GM10248 (cell line): ENCODE measurements at places on chromosomes 7 and 10.

DNA sequence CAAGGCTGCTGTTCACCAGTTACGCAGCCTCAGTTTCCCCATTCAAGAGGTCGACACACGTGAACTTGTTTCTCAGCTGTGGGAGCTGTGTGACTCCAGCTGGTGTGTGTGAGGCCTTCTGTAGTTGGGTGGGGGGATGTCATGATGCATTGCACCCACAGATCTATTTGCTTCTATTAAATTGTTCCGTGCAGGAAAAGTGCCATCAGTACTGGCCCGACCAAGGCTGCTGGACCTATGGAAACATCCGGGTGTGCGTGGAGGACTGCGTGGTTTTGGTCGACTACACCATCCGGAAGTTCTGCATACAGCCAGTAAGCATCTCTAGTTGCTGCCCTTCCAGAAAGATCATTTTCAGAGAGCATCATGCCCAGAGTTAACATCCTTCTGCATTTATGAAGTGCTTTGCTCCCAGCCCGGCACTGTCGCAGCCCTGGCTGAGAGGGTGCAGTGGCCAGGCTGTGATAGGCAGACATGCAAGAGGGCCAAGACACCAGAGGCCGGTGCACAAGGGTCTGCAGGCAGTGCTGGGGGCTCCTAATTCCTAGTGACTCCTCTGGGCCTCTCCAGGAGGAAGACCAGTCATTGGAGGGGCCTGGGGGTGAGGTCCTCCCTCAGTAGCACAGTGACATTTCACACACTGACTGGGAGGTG, 60.2 kb downstream of the MKI67 start:
- DNase-seq, result no peak

DNA sequence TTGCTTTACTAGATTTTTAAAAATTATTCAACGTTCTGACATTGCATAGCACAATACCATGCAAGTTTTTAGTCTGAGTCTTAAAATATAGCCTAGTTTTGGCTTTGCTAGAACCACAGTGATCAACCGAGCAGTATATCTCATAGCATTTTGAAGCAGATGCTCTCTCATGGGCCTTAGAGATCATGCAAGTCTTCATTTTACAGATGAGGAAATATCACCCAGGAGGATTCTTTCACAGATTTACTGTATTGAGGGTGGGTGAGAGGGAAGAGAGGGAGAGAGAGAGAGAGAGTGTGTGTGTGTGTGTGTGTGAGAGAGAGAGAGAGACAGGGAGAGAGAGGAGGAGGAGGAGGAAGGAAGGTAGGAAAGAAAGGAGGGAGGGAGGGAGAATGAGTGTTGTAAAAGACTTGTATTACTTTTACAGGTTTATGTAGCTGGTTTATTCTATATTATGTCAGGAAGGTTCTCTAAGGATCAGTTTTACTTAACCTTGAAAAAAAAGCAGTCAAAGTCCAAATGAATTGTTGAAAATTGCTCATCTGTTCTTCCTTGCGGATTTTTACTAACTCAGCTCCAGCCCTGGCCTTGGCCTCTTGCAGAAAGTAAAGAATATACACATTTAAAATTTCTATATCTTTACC, 14.2 kb upstream of the NPTX2 start:
- DNase-seq, result no peak

DNA sequence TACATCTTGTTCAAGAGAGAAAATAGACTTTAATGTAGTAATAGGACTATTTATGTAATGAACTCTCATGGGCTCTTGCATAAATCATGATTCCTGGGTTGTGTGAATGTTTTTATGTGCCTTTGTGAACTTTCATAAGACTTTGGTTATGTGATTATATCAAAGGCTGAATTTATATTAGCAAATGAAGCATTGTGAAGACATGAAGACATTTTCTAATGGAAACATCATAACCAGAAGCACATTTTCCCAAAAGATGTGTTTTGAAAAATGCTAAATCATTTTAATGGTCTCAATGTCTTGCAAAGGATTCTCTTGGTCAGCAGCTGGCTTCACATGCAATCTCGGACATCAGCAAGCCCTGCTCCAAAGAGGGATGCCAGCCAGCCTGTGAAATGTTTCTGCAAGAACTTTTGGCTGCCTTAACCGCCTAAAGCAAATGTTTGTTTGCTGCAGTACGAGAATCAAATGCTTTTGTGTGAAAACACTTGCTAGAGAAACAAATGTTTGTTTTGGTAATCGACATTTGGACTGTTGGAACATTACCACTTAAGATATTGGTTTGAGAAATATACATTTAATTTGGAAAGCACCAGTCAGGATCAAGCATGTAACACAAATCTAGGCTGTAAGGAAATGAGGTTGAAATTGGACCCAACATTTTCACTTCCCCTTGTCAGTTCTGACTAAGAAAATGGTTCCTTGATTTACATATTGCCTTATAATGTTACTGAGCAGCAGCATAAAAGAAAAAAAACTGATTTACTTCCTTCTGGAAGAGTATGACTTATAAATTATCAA, 102.1 kb downstream of the RTKN2 start:
- peak; percentile 35 for DNase-seq

DNA sequence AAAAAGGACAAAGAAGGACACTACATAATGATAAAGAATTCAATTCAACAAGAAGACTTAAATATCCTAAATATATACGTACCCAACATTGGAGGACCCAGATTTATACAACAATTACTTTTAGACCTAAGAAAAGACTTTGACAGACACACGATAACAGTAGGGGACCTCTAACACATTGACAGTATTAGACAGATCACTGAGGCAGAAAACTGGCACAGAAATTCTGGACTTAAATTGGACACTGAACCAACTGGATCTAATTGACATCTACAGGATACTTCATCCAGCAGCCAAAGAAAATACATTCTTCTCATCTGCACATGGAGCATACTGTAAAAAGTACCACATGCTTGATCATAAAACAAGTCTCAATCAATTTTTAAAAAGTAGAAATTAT, 103.8 kb downstream of the DGKI start:
- no peak for DNase-seq
